ENCODE measurements at places on chromosomes 12 and 14.

DNA sequence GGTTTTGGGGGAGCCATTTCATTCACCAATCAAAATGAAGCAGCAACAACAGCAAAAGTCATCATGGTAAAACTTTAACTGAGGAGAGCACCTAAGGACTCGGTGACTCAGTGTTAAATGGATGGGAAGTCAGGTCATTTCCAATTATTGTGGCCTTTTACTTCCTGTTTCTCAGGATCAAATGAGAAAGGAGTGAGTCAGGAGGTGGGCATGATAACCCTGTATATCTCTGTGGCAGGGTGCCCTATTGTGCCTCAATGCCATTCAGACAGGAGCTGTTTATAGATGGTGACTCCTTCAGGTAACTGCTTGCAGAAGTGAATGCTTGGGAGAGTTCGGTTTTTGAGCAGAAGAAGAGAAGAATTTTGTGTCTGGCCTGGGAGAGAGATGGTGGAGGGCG is 135.5 kb upstream of the CPM start:
- no peak for DNase-seq

GRCh38 chr12:108568338-108569154 is 6.2 kb downstream of the ISCU start:
- DNase-seq, result no peak

- no peak for DNase-seq
These were observed 41.8 kb upstream of the CLEC14A start for GRCh38 chr14:38297681-38298080.

- no peak for DNase-seq
These were observed 15.7 kb downstream of the ANO6 start for GRCh38 chr12:45231515-45232145.

GRCh38 chr12:1619587-1619986 is 9.4 kb upstream of the WNT5B start:
- DNase-seq, result no peak

- DNase-seq, result no peak
These were observed 324.6 kb downstream of the RAD51B start for GRCh38 chr14:68144051-68144681.

GRCh38 chr14:26200687-26201086 is 397.1 kb downstream of the NOVA1 start:
- DNase-seq, result no peak

DNA sequence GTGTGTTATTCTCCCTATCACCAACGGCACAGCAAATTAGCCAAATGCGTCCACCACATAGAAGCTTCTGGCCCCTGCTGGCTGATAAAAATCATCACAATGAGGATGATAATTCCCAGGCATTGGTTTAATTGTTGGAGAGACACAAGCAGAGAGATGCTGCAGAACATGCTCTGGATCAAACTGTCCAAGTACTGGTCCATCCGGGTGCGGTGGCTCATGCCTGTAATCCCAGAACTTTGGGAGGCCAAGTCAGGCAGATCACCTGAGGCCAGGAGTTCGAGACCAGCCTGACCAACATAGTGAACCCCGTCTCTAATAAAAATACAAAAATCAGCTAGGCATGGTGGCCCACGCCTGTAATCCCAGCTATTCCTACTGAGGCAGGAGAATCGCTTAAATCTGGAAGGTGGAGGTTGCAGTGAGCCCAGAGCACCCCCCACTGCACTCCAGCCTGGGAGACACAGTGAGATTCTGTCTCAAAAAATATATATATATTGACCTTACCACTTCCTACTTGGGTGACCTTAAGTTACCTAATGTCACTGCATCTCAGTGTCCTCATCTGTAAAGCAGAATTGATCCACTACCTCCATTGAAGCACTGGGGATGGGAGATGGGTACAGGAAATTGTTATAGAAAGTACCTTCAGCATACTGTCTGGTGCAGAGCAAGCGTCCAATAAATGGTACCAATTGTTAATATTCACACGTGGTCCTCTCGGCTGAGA is 83.7 kb upstream of the EGLN3 start:
- no peak for DNase-seq

DNA sequence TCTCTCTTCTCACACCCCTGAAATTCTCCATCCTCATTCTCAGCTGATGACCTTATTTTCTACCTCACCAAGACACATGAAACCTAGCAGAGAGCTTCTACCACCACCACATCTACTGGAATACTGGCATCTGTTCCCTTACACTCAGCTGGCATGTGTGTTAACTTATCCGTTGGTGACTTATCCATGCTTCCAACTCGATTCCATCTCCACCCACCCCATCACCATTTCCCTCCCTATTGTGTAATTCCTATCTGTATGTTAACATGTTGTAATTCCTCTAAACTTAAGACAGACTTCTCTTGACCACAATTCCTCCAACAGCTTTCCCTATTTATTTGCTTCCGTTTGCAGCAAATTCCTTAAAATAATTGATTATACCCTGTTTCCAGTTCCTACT is 15.4 kb downstream of the C1S start:
- DNase-seq, result no peak

- DNase-seq, result no peak
These were observed 7.4 kb downstream of the DAAM1 start for GRCh38 chr14:59195912-59196311.

GRCh38 chr14:61428261-61428660 is 106.9 kb downstream of the PRKCH start:
- no peak for DNase-seq

DNA sequence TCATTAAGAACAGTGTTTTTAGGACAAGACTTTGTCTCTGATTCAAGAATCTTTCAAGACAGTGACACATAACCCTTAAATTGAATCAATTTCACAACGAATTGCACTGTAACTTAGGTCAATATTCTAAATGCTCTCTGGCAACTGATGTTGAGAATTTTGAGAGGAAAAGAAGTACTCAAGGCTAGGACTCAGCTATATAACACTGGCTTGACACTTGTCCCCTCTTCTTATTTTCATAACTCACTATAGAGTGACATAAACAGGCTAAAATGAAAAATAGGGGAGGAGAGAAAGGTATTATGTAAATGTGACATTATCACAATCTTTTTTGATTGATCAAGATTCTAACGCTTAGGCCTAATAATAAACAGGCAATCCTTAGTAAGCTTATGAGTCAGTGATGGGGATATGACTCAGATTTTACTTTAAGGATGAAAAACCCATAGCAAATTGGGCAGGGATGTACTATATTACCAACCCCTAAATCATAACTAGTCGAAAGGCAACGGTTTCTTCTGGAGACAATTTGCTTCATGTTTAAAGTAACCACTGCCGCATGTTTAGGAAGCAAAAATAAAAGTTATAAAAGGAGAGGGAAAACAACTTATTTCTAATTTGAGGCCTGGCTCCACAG is 10.9 kb downstream of the BTG1 start:
- no peak for DNase-seq

DNA sequence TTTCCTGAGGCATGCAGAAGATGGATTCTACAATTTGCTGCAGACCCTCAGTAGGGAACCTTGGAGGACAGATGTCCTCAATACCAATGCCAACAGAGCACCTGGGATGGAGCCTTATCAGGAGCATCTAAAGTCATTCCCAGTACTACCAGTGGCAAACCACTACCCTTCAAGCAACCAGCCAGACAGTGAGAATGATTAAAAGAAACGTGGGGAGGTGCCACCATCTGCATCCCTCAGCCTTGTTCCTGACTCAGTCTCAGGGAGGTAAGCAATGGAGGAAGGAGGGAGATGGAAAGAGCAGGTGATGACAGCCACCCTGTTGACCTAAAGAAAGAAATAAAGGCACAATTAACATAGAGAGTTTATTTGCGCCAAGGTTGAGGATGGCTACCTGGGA is 175.2 kb upstream of the GRIN2B start:
- DNase-seq, result no peak

DNA sequence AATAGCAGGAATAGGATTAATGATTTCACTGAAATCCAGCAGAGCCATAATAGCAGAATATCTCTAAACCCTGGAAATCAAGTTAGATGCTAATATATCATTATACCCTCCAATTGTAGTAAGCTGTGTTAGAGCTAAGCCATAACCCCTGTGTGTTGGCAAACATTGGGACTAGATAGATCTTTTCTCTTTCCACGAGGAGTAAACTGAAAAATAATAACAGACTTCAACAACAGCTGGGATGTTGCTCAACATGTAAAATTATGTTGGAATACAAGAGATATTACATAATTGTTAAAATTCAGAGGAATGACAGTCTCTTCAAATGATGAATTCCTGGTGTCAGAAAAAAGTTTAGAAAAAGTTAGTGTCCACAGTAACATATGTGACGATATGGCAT is 383.8 kb downstream of the SNAPC1 start:
- DNase-seq, result no peak

Data from CMK (cell line).